ENCODE measurements at places on chromosomes 11 and 22.

GRCh38 chr11:22707119-22707899 is 40.9 kb downstream of the GAS2 start:
- no peak for DNase-seq

- DNase-seq, result no peak
Measured at GRCh38 chr11:119797736-119798135, 68.7 kb upstream of the NECTIN1 start.

DNA sequence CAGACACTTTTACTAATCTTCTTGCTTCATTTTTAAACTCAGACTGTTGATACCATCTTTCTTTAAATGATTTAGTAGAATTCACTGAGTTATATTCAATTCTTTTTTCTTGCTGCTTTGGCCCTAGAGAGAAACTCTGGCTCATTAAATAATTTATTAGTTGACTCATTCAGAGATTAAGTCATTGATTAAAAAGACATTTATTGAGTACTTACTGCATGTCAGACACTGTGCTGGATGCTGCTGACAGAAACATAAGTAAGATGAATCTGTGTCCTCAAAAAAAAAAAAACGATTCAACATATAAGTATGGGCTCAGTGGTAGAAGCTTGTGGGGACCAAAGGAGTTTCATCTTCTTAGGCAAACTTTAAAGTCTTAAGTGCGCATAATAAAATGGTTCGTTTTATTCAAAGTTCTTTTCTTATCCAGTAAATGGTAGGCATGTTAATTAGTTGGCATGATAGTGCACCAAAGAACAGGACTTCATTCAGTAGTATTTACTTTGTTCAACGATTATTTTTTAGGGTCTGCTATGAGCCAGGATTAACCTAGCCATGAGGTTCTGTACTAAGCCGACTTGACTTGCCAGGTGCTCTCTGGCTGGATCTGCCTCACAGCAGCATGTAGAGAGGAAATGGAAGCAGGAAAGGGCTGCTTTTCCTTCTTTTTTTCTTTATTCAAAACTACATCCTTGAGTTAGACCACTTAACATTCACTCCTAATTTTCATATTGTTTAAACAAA is 281.0 kb upstream of the CTSC start:
- no peak for DNase-seq

GRCh38 chr11:108616549-108616948 is 23.0 kb upstream of the EXPH5 start:
- DNase-seq, result no peak

- no peak for DNase-seq
Measured at GRCh38 chr11:128399251-128400121, 187.9 kb downstream of the ETS1 start.

- no peak for DNase-seq
Measured at GRCh38 chr11:92225568-92226330, 1.1 kb downstream of the FAT3 start.

DNA sequence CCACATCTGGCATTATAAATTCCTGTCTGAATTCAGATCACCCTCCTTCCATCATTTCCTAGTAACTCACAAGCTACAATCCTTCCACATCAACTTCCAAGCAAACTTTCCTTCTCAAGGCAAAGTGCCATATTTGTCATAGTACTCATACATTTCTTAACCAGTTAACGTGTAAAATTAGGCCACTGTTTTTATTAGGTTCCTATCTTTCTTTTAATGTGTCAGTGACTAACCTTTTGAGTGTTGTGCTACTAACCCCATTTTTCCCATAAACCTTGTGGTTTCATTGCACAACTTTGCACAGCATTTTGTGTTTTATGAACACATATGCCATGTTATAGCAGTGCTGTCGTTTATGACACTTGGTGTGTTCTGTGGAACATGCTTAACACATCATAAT is 90.1 kb downstream of the KIF18A start:
- no peak for DNase-seq

- no peak for DNase-seq
Measured at GRCh38 chr11:67302571-67303131, 679 bp upstream of the SSH3 start.

DNA sequence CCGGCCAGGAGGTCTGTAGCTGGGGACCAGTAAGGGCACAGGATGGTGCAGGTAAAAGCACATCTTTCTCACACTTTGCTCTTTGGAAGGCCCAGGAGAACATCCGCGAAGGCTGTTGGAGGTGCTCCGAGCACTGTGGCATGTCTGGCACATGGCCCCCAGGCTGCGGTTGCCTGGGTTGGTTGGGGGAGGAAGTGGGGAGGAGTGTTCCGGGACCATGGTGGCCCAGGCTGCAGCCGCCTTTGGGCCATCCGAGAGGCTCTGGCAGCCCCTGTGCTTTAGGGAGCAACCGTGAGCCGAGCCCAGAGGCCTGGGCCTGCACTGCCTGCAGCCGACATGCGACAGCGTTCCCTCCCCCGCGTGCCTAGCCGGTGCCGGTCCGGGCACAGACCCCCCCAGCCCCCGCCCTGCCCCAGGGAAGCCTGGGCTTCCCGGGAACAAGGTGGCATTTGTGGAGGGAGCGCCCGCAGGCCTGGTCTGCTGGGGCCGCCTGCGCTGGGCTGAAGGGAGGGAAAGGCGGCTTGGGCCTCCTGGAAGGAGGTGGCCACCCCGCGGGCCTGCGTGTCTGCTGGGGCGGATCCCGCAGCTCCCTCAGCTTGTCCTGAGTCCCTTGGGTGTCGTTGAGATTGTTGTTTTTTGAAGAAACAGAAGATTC is 57.9 kb downstream of the GRAMD4 start:
- no peak for DNase-seq

DNA sequence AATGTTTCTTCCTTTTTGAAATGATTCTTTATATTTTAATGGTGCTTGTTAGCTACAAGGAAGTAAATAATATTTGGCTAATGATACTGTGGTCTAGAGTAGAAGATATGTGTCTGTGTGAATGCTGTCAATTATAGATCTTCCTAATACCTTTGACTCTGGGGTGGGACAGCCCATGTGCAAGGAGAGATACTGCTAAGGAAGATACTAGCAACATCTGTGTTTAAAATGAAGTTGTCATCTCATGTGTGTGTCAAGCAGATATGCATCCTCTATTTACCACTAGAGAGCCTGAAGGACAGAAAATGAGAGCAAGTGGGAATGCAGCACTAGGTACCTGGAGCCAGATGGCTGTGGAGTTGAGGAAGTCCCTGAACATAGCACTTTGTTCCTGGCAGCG is 34.1 kb downstream of the PPME1 start:
- peak; percentile 19 for DNase-seq

DNA sequence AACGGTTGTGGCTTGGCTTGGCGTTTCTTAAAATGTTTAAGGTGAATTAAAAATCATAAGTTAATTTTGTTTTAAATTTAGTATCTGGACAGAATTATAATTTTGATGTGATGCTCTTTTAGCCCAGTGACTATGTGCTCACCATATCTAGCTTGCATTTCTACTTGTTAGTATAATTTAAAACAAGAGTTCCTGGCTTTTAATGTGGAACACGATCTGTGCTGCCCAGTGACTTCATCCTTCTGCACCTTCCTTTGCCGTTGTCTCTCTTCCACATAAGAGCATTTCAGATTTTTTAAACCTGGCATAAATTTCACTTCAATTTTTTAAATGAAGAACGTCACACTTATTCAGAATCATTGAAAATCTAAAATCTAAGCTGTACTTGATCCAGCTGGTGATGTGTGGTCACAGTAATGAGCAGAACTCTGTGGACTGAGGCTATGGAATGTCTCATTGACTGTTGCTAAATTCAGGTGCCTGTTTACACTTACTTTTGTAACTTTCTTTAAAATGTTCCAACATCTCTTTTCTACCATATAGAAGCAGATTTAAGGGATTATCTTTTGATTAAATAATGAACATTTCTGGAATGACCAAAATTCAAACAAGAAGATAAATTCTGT is 75.4 kb upstream of the ADSL start:
- no peak for DNase-seq

GRCh38 chr11:14775897-14776296 is 116.1 kb downstream of the CYP2R1 start:
- no peak for DNase-seq

All from K562 (cell line).